ENCODE measurements at places on chromosomes 7 and 10.
A peak's percentile ranks its signal among the peaks of the same experiment; 100 is the strongest.

DNA sequence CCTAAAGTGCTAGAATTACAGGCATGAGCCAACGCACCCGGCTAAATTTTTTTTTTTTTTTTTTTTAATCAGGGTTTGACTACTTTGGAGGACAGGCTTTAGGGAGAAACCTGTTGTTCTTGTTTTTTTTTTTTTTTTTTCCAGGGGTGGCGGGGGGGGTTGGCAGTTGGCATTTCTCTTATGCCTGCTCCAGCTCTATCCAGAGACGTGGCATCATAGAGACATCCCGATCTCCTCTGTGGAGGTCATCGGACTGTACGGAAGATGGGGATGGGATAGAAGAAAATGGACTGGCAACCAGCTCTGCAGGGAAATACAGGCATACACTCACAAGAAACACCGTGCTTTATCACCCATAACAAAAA is 130.8 kb downstream of the PRPF18 start:
- no peak for DNase-seq

GRCh38 chr10:101063050-101063525 is 1.3 kb downstream of the KAZALD1 start:
- no peak for DNase-seq

DNA sequence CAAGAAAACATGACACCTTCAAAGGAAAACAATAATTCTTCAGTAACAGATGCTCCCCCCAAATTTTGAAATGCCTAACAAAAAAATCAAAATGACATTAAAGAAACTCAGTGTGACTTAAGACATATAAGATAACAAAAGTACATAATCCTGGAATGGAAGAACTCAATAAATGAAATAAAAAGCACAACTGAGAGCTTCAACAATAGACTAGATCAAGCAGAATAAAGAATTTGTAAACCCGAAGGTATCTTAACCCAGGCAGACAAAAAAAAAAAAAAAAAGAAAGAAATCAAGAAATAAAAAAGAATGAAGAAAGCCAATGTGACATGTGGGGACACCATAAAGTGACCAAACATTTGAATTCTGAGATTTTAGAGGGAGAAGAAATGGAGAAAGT is 27.7 kb upstream of the LRRD1 start:
- DNase-seq = no peak

DNA sequence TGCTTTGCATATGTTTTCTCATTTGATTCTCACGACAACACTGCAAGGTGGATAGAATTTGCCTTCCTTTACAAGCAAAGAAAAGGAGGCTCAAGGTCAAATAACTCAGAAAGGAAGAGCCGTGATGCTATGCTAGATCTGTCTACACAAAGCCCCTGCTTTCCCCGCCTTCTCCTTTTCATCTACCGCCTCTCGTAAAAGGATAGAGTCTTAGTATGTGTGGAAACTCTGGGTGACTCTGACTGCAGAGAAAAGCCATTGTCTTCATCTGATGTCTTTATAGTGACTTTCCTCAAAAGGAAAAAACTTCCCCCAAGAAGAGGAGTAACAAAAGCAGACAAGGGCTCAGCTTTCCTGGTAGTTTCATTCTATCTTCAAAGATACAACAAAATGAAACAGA is 292.7 kb downstream of the ACTR3B start:
- DNase-seq = no peak

DNA sequence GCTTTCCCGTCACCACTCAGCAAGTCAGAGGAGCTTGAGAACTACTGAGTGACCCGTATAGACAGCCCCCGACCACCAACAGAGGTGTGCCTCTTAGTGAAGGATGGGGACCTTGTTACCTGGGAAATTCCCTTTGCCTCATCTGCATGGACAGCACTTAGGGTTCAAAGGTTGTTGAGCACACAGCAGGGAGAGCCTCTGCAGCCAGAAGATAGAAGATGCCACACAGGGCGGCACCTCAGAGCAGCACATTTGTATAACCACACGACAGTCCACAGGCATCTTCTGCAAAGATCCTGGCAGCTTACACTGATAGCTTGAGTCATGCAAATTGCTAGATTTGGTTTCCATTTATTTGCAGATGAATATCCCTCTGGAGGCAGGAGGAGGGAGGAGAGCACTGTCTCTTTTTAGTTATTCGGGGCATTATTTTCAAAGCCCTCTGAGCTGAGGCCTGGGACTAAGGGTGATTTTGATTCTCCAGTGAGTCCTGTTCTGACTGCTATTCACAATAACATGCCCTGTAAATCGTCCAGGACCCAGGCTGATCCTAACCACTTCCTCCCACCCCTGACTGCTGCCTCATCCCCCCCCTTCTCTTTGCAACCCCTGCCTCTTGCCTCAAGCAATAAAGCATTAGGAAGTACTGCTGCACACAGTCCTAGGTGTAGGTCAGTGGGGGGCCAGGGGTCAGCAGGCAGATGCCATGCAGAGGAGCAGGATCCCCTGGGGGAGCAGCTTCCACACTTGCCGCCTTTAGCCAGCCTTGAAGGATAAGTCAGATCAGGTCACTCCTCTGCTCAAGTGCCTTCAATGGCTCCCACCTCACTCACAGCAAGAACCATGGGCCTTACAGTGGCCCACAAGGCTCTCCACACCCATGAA is 24.6 kb upstream of the INMT start:
- no peak for DNase-seq

DNA sequence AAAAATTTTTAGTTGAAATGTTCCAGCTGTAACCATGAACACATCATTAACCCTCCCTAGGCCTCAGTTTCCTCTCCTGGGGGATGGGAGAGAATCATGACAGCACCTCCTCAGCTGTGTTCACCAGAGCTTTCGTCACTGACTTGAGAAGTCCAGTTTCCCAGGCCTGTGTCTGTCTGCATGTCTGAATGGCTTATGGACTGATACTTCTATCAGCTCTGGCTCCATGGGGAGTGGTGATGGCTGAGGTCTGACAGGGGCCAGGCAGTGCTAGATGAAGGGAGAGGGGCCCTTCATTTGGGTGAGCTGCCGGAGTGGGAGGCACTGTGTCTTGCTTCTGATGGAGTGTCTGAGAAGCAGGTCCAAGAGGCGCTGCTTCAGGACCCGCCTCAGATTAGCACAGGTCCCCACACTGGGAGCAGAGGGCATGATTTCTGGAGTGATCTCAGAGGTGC is 192.9 kb downstream of the PTPN20 start:
- peak; percentile 3 for DNase-seq

GRCh38 chr7:22569586-22570321 is 69.8 kb upstream of the STEAP1B start:
- DNase-seq = peak; percentile 80

DNA sequence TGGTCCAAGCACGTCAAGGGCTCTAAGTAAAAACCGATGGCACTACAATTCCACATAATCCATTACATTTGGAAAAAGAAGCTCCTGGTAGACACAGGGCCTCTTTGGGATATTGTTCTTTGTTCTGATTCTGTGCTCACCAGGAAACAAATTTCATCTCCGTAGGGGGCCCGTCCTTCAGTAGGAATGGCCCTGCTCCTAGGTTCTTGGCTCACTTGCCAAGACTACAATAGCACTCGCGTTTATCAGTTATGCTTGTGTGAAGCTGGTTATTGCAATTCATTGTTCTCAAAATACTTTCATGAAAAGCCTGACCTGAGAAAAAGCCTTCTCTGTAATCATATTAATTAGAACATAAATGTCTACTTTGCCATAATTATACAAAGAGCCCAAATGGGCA is 10.3 kb upstream of the ZC3HAV1L start:
- DNase-seq = no peak

DNA sequence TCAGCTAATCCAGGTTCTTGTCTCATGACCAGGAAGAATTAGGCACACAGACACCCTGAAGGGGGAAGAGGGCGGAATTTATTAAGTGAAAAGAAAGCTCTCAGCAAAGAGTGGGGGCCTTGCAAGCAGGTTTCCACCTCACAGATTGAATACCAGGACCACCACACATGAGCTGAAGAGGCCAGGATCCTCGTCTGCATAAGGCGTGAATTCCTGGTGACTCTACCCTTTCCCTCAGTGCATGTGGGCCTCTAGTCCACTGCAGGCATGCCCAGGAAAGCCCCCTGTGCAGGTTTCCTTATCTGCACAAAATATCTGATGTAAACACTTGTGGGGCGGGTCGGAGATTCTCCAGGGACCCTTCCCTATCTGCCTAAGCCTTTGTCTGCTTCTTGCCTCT is 782.1 kb upstream of the LRRN3 start:
- no peak for DNase-seq

- no peak for DNase-seq
Observed at GRCh38 chr10:124524991-124525653, 63.5 kb downstream of the LHPP start.

DNA sequence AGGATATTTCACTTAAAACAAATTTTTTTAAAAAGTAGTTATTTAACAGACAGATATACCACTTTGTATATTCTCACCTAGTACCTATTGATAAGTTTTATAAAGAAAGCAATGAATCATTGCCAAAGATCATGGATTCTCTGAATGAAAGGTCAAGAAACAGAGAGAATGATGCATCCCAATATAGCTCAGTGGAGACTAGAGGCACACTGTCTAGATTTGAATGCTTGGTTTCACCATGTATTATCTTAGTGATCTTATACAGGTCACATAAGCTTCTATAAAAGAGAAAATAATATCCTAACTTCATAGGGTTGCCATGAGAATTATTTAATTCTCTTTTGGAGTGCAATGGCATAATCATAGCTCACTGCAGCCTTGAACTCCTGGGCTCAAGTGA is 87.0 kb upstream of the LRRN3 start:
- DNase-seq = no peak

- peak; percentile 22 for DNase-seq
Observed at GRCh38 chr7:139829025-139829774, at the start of gene TBXAS1. TBXAS1 (plus strand) TSS chr7:139829264; CDS start chr7:139829391, 127 bp downstream.

DNA sequence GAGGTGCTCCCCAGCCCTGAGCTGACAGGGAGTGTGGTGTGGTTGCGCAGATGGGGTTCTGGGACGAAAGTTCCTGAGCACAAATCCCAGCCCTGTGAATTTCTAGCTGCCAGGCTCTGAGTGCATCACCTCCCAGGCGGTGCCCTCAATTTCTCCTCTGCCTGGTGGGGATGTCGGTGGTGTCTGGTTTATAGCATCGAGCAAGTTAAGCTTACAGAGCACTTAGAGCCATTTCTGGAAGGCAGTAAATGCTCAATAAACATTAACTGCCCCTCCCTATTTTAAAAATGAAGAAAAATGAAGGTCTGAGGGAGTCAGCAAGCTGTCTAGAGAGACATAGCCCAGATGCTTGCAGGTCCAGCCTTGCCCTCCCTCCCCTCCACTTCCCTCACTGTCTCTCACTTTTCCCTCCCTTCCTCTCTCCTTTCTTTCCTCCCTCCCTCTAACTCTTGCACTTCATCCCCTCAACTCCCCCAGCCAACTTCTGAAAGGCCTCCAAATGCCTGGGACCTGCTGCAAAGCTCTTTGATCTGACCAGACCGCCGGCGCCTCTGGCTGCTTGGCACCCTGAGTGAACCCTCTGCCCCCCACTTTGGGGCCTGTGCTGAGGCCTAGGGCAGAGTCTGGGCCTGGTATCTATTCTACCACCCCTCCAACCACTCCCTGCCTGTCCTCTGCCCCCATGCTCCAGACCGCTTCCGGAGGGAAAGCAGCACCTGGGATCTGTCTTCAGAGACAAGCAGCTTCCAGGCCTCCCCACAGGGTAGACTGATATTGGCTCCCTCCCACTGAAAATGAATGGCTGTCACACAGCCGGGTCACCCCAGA is 438.3 kb downstream of the RPS24 start:
- DNase-seq = peak; percentile 59

GRCh38 chr7:25944777-25945515 is 207.1 kb upstream of the NFE2L3 start:
- DNase-seq = peak; percentile 18

DNA sequence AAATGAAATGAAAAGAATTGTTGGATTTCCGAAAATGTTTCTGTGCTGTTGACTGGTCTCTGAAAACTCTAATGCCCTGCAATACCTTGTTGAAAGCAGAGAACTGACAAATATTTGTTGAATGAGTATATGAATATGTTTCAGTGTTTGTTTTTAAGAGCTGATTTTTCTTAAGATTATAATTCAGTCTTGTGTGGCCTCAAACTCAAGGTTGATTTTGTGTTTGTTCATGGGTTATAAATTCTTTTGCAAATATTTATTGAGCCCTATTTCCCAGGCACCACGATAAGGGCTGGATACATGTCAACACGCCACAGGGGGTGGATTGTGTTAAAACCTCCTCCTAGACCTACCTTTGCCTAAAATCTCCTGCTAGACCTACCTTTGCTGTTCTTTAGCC is 203.9 kb upstream of the PLPP4 start:
- DNase-seq = no peak

DNA sequence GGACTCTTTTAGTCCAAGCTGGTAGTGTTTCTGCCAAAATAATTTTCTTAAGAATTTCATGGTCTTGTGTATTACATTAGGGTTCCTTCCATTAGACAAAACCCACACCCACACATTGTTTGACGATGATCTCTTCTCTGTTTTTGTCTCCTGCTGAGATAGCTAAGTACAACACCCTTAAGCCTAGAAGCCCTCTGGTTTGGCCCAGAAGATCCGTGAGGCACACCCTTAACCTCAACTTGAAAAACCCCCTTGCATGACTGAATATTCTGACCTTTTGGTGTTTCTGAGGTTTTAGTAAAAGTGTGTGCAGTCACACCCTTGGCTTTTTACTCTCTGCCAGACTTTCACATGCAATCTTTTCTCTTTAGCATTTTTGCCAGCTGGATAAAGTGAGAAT is 29.3 kb upstream of the ERCC6 start:
- DNase-seq = peak; percentile 65

GRCh38 chr7:25310896-25311295 is 82.6 kb upstream of the NPVF start:
- no peak for DNase-seq

DNA sequence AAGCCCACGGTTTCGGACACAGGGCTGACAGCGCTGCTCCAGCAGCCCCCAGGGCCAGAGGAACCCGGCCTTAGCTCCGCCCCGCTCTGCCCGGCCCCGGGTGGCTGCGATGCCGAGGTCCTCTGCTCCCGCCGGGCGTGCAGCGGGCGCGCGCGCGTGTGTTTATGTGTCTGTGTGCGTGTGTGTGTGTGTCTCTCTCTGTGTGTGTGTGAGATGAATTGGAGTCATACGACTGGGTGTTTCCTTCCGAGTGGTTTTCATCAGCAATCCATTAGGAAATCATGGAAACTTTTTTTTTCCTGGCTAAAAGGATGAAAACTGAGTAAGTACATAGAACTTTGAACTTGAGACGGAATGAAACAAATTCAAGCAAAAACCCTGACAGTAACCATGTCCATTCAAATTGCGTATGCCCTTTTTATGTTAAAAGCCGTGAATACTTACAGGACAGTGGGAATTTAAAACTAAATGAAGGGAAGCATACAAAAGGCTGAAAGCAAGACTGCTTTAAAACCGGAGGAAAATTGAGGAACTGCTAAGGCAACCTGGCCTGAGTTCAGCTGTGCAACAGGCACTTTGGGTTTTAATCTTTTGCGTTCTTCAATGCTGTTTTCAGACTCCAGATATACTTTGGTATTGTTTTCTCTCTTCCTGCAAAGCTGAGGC is at the start of gene CPED1:
TSS of gene CPED1 (plus strand) at position 121 of the 666 bp plus-strand sequence. CDS start 911 bp downstream, outside the sequence.
- peak; percentile 89 for DNase-seq

- no peak for DNase-seq
Observed at GRCh38 chr10:1612908-1613307, 124.4 kb downstream of the ADARB2 start.

- DNase-seq = no peak
Observed at GRCh38 chr10:11083051-11083450, 65.4 kb downstream of the CELF2 start.
